ENCODE measurements at places on chromosomes 7 and 10.

- DNase-seq = no peak
Observed at GRCh38 chr10:104406715-104407650, 53.4 kb downstream of the CFAP58 start.

- no peak for DNase-seq
Observed at GRCh38 chr7:76241141-76241540, 39.4 kb downstream of the SRRM3 start.

DNA sequence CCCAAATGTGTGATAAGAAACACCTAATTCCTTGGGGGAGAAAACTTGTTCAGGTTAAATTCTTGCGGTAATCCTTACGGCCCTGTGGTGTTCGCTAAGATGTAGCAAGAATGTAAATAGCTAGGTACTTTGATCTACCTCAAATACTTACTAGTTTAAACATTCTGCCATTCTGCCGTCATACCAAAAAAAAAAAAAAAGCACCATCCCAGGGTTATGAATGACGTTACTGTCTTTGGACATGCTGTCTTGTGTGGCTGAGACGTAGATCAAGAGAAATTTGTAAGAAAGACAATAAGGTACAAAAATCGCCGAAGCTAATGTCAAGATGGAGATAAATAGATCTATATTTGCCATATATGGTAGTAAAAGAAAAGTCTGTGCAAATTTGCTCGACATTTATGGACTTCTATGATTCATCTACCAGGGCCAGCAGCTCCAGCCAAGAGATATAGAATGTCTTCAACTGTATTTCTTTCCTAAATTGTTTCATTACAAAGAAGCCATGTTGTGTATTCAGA is 195.6 kb downstream of the CUX1 start:
- DNase-seq = no peak

DNA sequence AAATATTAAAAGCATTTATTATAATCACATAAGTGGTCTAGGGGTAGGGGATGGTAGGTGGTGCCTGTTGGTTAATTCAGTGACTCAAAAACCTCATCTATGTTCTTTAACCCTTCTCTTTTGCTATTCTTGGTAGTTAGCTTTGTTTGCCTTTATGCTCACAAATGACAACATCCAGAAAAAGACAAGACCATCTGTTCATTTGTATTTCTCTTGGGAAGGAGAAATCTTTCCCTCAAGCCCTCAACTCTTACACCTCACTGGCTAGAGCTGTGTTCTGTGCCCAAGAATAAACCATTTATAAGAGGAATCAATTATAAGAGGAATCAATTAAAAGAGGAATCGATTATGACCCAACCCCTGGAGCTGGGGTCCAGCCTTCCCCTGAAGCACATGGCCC is 10.8 kb upstream of the IFRD1 start:
- no peak for DNase-seq

DNA sequence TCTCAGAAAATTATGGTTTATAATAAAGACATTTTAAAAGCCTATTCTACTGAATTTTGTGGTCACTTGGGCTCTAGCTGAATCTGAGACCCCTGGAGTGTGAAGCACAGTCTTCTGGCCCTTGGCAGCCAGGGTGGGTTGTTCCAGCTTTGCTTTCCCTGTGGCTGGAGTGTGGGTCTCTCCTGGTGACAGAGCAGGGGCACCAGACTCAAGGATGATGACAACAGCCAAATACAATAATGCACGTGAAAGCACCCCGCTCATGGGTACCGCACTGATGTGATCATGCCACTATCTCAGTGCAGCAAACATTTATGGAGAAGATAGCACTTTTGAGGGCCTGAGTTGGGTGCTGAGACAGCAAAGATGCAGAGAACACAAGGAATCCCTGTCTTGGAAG is 134.8 kb upstream of the ADAM12 start:
- DNase-seq = no peak

GRCh38 chr7:40474790-40475680 is 340.2 kb downstream of the SUGCT start:
- no peak for DNase-seq

GRCh38 chr7:56447864-56448693 is 331.9 kb upstream of the NUPR2 start:
- no peak for DNase-seq

DNA sequence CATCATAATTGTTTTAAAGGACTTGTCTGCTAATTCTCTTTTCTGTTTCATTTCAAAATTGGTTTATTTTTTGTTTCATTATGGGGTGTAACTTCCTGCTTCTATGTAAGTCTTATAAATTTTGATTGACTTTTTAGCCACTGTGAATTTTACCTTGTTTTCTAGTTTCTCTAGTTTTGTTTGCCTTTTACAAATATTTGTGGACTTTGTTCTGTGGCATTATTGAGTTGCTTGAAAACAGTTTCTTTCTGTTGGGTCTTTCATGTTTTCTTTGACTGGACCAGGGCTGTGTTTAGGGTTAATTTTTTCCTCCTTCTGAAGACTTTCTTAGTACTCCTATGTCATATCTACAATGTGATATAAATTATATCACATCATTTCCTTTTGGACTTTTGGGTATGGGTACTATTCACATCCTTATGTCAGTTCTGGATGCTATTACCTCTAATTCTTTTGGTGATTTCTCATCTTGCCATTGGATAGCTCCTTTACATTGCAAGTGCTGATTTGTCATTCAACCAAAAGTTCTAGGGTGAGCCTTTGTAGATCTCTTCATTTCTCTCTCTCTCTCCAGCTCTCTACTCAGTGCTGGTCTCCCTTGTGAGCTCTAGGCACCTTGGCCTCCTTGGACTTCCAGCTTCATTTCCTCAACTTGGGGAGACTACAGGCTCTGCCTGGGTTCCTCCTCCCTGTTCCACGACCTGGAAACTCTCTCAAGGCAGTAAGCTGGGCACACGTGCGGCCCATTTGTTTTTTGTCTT is 36.9 kb downstream of the MLLT10 start:
- DNase-seq = no peak

- DNase-seq = no peak
Observed at GRCh38 chr7:116888895-116889294, 26.5 kb downstream of the CAPZA2 start.

DNA sequence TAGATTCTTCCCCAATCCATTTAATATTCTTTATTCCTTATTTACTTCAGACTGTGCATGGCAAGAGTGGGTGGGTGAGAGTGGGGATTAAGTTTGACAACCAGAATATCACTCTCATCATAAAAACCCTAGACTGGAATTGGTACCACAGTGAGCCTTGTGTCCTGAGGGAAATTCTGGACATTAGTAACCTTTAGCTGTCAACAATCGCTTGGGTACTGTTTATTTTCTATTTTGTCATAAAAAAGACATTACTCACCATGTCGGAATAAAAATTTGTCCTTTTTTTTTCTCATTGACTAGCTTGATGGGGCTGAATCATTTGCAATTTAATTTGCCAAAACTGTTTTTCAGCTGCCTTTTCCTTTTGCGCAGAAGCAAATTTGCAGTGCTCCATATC is 176.1 kb upstream of the SEMA3C start:
- no peak for DNase-seq

- DNase-seq = no peak
Observed at GRCh38 chr7:158431941-158432347, 155.7 kb downstream of the PTPRN2 start.

DNA sequence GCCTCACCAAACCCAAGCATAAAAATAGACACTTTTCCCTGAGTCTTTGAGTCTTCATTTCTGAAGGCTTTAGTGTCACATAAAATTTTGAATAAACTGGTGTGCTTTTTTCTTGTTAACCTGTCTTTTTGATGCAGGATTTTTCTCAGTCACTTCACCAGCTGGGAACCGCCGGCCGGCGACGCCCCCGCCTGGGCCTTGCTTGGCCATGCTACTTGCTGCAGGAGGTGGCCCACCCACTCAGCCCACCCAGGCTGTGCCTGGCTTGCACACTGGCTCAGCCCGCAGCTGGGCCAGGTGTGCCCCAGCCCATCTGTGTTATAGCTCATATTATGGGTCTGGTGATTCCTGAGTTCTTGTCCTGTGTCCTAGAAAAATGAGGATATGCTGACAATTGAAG is 247.4 kb upstream of the CACNA2D1 start:
- DNase-seq = no peak

DNA sequence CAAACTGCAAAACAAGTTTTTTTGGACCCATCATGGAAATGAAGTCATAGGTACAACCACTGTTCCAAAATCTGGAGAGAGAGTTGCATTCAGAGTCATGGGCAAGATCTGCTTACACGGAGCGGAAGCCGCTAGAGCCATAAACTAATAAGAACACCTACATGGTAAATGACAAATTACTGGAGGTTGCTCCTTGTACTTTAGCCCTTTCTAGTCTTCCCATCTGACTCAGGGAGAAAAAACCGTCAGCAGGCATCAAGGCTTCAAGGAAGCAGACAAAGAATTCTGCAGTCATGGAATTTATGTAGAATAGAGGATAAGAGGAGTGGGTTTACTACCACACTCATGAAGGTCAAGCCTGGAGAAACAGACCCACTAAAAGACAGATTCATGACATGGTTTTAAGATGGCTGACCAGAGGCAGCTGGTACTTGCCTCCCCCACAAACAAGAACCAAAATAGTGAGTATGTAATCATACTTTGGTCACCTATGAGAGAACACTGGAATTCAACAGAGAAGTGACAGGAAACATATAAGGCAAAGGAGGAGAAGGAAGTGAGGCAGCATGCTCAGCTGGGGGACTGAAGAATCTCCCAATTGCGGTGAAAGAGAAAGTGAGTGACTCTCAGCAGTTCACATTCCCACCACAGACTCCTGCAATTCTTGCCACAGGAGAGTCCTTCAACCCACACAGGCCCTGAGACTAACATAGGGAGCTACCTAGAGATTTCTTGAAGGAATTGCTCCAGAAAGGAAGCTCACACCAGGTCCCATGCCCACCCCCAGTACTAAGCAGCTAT is 42.4 kb upstream of the ASAH2 start:
- no peak for DNase-seq

GRCh38 chr7:42311195-42311594 is 74.2 kb upstream of the GLI3 start:
- no peak for DNase-seq

DNA sequence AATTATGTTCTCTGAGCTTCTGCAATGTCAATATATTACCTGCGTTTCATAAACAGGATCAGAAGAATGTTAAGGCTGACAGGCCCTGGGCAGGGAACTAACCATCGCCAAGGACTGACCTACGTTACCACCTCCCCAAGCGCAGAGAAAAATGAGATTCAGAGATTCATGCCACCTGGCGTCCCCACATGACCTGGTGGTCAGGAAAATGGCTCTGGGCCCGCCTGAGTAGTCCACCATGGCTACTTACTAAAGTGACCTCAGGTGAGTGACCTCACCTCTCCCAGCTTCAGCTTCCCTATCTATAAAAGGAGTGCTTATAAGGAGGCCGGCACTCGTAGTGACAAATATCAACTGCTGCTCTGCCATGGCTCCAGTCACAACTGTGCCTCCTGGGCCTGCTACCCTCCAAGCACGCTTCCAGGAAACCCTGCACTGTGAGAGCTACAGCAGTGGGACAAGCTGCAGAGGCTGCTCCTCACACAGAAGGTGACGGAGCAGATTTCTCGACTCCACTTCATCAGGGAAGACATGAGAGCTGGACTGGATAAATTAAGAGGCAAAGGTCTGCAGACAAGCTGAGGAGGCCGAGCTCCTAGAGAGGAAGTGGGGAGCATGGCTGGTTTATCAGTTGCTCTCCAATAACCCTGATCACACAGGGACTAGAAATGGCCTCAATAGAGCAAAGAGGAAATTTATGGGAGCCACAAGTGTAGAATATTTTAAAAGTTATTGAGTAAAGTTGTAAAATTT is 103.0 kb downstream of the RNF216 start:
- no peak for DNase-seq

DNA sequence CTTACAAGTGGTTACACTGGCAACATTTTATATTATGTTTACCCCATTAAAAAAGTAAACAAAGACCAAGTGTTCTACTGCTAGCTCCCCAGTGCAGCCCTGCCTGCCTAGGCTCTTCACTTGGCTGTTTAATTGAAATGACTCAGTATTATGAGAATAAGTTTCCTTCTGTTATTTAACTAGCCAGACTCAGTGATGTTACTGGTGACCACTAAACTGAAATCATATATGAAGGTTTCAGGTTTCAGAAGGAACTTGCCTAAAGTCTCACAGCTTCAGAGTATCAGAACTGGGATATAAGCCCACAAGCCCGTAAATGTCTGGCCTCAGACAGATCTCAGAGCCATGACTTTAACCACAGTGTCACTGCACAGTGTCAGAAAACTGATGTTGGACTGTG is 66.8 kb upstream of the EXOC4 start:
- no peak for DNase-seq

- no peak for DNase-seq
Observed at GRCh38 chr10:24307696-24308485, 99.0 kb downstream of the KIAA1217 start.

DNA sequence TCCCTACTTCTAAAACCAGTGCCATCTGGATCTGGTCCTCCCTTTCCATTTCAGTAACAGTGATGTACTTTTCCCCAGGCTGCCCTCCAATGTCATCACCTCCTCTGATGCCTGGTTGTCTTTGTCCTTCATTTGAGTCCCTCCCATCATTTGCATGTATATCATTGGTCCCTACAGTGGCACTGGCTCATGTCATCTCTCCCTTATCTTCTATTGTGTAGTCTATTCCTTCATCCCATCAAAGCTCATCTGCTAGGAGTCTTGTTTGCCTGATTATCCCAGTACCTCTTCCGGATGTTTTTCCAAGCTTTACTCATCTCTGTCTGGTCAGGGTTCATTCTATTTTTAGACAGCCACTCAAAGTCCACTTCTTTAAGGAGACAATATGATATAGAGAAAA is 292.9 kb upstream of the BMPER start:
- no peak for DNase-seq

DNA sequence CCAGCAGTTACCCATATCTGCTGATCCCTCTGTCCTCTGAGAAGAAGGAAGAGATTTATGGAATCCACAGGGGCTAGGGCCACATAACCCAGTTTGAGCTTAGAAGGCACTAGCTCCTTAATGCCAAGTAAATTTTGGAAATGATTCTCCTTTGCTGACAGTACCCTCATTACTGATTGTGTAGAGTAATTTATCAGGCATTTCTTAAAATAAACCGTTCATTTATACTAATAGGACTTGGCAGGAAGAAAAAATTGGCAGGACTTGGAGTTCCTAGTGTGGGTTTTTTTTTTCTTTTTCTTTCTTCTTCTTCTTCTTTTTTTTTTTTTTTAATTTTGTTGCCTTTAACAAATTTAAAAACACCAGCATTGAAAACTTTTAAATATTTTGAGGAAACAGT is 645.7 kb downstream of the SUGCT start:
- no peak for DNase-seq

All from stimulated activated naive CD4-positive, alpha-beta T cell treated with Interleukin-2 at 50 U/mL for 16 hours (primary cell).